ENCODE measurements at places on chromosomes 1 and 21.

DNA sequence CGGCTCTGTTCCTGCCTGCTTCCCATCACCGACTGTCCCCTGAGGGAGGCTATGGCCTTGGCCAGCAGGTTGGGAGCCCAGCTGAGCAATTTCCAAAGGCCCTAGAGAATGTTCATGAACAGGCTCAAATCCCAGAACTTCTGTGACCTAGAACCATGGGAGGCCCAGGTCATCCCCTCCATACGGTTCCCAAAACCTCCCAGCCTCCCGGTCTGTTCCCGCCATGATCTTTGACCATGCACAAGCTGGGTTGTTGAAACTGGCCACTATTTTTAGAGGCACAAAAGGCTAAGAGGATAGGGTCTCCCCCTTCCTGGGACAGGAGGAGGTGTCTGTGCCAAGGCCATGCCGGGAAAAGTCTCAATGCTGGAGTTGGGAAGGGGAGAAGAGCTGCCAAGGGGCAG lies 27.5 kb downstream of the EPHA2 start:
- DNase-seq, result peak; percentile 46

DNA sequence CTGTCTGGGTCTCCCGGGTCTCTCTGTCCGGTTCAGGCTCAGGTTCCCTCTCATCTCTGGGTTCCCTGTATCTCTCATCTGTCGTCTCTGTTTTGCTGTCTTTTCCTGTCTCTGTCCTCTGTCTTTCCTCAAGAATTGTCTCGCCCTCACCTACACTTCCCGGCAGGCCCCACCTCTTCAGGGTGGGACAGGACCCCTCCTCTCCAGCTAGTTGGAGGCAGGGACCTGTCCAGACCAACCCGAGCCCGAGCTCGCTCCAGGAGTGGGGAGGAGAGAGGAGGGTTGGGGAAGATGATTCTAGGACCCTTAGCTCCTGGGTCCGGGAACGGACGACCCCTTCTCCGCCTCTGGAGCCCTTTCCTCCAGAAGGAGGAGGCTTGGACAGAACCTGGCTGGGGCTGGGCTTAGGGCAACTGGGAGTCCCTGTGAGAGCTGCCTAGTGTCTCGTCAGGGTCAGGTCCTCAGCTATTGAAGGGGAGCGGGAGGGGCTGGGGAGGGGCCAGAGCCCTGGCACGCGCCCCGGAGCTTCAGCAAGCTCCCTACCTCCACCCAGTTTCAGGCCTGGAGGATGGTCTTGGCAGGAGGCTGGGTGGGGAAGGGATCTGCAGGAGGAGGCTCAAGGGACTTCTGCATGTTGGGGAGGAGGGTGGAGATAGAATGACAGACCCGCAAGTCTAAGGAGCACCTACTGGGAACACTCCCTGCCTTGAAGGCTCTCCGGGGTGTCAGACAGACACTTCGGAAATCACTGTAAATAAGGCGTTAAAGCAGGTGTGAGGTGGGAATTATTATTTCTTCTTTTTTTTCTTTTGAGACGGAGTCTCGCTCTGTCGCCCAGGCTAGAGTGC lies 26.3 kb upstream of the EPB41 start:
- DNase-seq, result peak; percentile 48

DNA sequence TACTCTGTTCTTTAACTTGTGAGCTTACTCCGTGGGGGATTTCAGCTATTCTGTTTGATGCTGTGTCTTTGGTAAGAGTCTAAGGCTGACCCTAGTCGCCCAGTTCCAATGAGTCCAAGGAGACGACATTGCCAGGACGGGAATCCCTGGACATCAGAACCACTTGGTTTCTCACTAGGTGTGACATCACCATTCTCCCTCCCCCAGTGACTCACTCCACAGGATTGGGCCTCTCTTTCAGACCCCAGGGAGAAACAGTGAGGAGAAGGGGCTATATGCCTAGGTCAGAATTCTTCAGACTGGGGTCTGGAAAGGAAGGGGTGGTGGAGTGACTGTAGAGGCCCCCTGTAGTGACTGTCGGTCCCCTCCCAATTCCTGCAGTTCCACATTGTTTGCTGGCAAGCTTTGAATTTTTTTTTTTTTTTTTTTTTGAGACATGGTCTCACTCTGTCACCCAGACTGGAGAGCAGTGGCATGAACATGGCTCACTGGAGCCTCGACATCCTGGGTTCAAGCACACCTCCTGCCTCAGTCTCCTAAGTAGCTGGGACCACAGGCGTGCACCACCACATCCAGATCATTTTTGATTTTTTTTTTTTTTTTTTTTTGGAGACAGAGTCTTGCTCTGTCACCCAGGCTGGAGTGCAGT lies 21.3 kb downstream of the ALPL start:
- no peak for DNase-seq

- DNase-seq, result no peak
Observed at GRCh38 chr1:212471891-212472675, 39.4 kb downstream of the NENF start.

GRCh38 chr1:171622152-171622462 lies at the start of gene MYOCOS:
Gene MYOCOS (plus strand): TSS chr1:171622243. CDS start chr1:171623884, 1,641 bp downstream.
- no peak for DNase-seq

DNA sequence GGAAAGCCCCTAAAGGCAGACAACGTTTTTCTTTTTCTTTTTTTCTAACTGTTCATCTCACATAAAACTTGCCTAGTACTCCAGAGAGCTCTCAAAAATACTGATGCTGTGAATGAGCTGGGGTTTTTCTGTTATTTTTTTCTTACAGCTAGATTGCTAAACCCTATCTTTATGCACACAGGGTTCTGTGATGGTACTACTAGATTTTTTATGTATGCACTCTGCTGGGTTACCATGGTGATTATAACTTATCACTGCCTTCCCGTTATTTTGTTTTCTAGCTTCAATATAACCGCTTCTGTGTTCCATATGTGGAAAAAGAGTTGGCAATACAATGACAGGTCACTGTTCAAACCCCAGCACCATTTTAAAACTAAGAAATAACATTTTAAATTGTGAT lies 43.7 kb upstream of the KCNK1 start:
- no peak for DNase-seq

GRCh38 chr1:198160222-198160621 lies 3.4 kb downstream of the NEK7 start:
- DNase-seq, result no peak

- no peak for DNase-seq
Observed at GRCh38 chr21:42231756-42232155, 12.8 kb downstream of the ABCG1 start.

GRCh38 chr1:17609529-17609928 lies 70.0 kb downstream of the ARHGEF10L start:
- no peak for DNase-seq

DNA sequence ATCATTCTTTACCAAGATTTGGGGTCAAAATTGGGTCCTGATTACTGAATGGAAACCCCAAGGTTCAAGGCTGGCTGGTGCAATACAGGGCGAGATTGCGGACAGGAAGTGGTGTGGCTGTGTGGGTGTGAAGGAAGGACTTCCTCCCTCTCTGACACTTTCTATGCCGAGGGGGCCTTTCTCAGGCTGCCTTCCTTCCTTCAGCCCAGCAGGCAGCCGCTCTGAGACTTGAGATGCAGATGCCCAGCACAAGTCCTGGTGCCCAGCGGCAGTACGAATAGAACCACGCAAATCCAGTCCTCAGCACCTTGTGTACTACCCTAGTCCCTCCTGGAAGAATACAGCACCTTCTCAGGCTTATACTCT lies 16.3 kb downstream of the BATF3 start:
- DNase-seq, result no peak

- DNase-seq, result no peak
Observed at GRCh38 chr1:199356561-199356960, 670.9 kb upstream of the NR5A2 start.

DNA sequence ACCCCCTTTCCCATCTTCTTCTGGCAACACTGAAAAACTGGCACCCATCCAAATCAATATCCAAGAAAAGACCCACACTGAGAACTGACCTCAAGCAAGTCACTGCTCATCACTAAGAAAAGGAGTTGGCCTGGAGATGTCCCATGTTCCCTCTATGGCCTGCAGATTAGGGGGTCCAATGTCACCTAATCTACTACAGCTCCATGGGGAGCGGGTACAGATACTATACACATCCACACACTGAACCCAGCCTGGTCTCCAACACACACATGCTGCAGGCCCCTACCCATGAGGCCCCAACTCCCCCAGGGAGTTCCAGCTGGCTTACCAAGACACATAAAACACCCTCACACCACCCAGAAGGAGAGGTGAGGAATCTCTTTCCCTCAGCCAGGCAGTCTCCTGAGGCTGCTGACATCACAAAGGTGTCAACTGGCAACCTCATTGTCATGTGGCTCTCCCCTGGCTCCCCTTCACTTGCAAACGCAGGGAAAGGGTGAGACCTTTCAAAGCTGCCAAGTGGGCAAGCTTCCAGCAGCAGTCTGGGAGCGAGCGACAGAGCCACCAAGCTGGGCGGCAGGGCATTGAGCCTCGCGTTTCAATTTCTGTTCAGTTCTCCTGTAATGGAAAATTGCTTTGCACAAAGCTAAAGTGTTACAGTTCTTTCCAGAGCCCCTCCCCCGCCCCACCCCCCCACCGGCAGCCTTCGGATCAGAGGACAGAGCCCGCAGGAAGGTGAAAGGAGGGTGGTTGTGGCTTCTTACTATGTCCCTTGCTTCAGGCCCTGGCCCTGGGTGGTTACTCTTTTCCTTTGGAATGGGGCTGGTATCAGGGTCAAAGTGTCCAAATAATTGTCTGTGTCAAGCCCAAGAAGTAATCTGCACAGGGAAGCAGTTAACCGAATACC lies at the start of gene LRRC52:
Gene LRRC52 (plus strand): TSS at position 469 of the 907 bp plus-strand sequence. CDS start 297 bp downstream, at position 766.
- peak; percentile 86 for DNase-seq

DNA sequence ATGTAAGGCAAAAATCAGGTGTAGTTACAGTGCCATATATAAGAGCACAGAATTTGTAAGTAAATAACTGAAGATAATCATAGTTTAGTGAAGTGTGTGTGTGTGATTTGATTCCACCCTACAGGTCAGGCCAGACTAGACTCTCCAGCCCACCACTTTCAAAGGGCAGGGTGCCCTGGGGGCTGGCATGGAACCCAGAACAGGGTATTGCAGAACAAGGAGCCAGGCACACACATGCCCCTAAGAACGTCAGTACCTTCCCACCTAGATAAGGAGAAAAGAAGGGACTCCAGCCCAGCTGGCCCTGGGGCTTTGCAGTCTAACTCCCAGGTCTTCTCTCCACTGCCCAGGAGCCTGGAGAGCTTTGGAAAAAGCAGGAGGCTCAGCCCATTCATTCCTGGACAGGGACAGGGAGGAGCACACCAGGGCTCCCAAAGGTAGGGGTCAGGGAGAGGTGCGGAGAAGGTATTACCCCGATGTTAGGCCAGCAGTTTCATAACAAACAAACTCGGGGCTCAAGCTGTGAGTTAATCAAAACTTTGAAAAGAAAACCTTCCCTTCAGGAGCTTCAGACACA lies 149.7 kb upstream of the VANGL1 start:
- DNase-seq, result no peak

DNA sequence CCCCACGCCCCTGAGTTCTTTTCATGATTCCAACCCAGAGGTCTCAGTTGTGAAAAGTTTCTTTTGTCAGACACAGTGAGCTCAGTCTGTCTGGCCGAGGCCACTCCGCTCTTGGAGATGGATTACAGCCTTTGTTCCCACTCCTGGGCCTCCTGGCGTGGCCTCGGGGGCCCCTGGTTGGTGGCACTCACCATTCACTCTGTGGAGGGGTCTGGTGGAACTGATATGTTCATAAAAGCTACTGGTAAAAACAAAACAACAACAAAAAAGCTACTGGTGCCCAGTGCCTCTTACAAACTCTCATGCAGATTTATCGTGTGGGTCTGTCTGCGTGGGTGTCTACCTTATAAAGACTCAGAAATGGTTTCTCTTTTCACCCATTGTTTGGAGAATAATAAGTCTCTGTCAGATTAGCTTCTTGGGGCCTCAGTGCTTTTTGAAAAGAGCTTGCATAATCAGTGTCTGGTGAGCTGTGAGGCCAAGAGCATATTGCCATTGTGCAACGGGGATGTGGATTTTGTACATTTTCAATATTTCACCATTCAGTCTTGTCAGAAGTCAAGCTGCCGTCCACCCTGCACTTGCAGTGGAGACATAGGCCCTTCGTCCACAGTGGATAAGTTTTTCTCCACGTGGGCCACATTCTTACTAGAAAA lies 86.7 kb downstream of the GALNT2 start:
- DNase-seq, result peak; percentile 50

DNA sequence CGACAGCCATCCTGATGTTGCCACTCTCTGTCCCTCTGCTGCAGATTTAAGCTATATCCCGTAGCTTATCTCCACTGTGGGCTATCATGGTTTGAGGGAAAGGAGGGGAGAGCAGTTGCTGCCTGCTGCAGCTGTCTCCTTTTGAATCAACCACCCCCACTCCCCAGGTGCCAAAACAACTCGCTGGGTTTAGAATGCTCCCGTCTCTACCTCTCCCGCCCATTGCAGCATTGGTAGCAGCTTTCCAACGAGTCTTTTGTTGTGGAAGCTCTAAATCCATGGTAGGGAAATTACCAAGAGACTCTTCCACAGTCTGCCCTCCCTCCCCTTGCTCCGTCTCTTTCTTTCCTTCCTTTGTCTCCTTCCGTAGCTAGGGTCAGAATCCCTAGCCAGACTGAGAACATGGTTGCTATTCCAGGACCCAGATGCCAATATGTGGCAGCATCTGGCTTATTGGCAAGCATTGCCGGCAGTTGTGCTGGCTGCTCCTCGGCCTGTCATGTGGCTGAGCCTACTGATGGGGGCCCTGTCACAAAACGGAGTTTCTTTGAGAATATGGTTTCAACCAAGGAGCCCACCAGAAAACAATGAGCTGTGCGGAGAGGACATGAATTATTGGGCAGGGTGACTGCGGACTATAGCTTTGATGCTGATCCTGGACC lies 230.7 kb downstream of the RPS6KC1 start:
- DNase-seq, result no peak

DNA sequence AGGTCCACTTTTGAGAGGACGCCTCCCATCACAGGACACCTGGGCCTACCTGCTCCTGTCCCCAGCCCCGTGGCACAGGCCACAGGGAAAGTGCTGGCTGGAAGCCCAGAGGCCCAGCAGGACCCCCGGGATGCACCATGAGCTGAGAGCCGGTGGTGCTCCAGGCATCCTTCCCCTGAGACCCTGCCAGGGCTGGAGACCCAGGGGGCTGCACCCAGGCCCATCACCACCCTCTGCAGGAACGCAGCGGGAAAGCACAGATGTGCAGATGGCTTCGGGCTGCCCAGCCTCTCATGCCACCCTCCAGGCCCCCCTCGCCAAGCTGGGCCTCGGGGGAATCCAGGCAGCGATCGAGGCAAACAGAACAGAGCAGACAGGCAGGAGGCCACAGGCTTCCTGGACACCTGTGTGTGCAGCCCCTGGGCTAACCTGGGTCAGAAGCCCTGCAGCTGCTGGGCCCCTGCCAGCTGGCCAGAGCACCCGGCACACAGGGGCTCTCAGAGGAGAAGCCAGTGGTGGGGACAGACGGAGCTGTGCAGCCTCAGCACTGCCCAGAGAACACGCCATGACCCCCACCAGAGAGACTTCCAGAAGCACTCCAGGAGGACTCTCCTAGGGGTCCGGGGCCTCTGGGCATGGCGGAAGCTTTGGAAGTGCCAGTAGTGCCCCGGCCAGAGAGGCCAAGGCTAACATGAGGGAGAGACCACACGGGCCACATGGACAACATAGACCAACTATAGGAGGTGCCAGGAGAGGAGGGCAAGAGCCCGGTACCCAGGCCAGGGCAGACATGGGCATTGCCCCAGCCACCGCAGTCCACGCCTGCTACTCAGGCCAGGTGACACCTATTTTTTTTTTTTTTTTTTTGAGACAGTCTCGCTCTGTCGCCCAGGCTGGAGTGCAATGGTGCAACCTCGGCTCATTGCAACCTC lies 71.4 kb downstream of the ARHGEF16 start:
- DNase-seq, result no peak

All from left cardiac atrium (tissue), 4 donors.